ENCODE measurements at places on chromosomes 7 and 10. TPM values are rescaled to one million over a fixed set of nuclear protein-coding genes. Genes with fewer than 3 reads are reported as not detected.
A peak's percentile ranks its signal among the peaks of the same experiment; 100 is the strongest.

GRCh38 chr7:49527182-49527581 is 246.3 kb upstream of the VWC2 start:
- peak; percentile 9 for DNase-seq

Gene CDK6
- 189 TPM for total RNA-seq

DNA sequence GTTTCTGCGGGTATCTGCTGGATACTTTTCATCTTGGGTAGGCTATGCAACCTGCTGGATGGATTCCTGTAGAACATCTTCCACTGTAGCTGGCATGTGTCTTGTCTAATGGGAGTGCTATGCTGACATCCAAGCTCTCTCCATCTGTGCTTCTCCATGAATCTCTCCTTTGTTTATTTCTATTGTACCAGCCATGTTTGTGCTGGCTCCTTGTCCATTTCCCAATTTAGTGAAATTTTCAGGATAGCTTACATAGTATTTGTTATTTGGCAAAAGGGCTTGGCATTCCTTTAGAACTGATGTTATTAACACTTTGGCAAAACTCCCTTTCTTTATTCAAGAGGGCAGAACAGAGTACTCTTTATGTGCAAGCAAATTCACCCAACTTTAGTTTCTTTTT is 198.0 kb downstream of the CSTF2T start:
- no peak for DNase-seq

Gene LANCL2
- 26.0 TPM for total RNA-seq

Gene TFR2
- 1.0 TPM for total RNA-seq

Gene RNF133
- not detected for total RNA-seq

Gene ZNF107
- 8.1 TPM for total RNA-seq

DNA sequence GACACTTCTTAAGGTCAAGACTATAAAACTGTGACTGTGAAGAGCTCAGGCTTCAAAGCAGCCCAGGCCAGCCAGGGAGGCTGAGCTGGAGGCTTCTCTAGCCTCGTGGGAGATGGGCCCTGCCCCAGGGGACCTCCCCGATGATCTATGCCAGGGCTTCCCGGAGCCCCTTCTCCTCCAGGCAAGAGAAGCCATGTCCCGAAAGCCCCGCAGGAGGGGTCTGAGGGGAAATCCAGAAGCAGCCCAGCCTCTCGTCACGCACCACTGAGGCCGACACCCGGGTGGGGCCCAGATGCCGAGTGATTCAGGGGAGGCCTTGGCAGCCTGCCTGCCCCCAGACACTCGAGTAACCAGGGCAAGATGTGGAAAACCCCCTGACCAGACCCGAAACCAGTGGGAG is 63.7 kb downstream of the PROSER2 start:
- peak; percentile 83 for DNase-seq

GRCh38 chr10:130224228-130224627 is 88.0 kb downstream of the GLRX3 start:
- no peak for DNase-seq

GRCh38 chr10:124240839-124241291 is 147.5 kb upstream of the CHST15 start:
- DNase-seq, result no peak

DNA sequence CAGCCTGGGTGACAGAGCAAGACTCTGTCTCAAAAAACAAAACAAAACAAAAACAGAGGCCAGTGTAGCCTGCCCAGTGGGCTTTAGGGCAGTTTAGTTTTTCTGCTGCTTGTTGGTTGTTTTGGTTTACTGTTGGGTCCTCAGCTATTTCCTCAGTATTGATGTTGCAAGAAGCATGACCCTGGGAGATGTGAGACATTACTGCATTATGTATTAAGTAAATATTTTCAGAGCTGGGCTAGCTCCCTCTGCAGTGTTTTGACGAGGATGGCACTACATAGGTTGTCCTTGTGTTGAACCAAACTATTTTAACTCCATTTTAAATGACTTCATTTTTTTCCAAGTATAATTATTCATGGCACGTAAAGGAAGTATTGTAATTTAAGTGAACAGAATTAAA is 4.8 kb downstream of the AKAP9 start:
- peak; percentile 54 for DNase-seq

Gene ZNF518A
- 16.5 TPM for total RNA-seq

DNA sequence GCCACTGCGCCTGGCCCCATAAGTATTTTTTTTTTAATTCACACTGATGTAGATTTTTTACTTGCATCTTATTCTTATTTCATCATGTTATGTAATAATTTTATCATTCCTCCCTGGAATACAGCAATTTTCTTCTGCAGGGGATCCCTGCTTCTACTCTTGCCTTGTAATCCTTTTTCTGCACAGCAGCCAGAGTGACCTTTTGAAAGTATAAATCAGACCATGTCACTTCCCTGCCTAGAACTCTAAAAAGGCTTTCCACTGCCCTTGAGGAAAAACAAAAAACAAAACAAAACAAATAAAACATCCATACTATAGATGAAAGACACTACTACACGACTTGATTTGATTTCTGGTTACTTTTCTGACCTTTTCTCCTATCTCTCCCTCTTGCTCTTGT is 1334.7 kb downstream of the REEP3 start:
- DNase-seq, result no peak

- DNase-seq, result peak; percentile 36
Observed at GRCh38 chr7:21192657-21193056, 235.2 kb upstream of the SP4 start.

Gene FBXO24
- not detected for total RNA-seq

Gene ATOH7
- total RNA-seq, result not detected

Measured in renal cortical epithelial cell (primary cell).